A673 (cell line): ENCODE measurements at places on chromosomes 2 and 18. TPM values are rescaled to one million over a fixed set of nuclear protein-coding genes. Genes with fewer than 3 reads are reported as not detected.
A peak's percentile ranks its signal among the peaks of the same experiment; 100 is the strongest.

Gene REG1A
- not detected in 2 replicates for total RNA-seq

Gene BCL11A
- 1.3 and 2.8 TPM in 2 replicates for total RNA-seq

Gene TP53I3
- total RNA-seq = 2.8 and 3.0 TPM in 2 replicates

Gene LYPD6
- 0.54 and 1.8 TPM in 2 replicates for total RNA-seq

Gene SOS1
- total RNA-seq = 37.8 and 42.1 TPM in 2 replicates

Gene DSG3
- total RNA-seq = 0.04 TPM in 1 of 2 replicates, not detected in the other

Gene ABCG5
- total RNA-seq = not detected in 2 replicates

Gene UGT1A5
- total RNA-seq = not detected in 2 replicates

Gene MYOM1
- 0.37 and 0.46 TPM in 2 replicates for total RNA-seq

Gene ALLC
- not detected in 2 replicates for total RNA-seq

Gene REG3G
- not detected in 2 replicates for total RNA-seq

Gene GALNT5
- total RNA-seq = not detected in 2 replicates

Gene CD226
- 0.71 and 1.1 TPM in 2 replicates for total RNA-seq

Gene ASXL3
- 0.11 TPM in 2 replicates for total RNA-seq

GRCh38 chr2:205775097-205775877, 93.0 kb downstream of the NRP2 start:
- DNase-seq = peak; percentile 69

GRCh38 chr2:88896971-88897370, 205.5 kb downstream of the RPIA start:
- DNase-seq = no peak

DNA sequence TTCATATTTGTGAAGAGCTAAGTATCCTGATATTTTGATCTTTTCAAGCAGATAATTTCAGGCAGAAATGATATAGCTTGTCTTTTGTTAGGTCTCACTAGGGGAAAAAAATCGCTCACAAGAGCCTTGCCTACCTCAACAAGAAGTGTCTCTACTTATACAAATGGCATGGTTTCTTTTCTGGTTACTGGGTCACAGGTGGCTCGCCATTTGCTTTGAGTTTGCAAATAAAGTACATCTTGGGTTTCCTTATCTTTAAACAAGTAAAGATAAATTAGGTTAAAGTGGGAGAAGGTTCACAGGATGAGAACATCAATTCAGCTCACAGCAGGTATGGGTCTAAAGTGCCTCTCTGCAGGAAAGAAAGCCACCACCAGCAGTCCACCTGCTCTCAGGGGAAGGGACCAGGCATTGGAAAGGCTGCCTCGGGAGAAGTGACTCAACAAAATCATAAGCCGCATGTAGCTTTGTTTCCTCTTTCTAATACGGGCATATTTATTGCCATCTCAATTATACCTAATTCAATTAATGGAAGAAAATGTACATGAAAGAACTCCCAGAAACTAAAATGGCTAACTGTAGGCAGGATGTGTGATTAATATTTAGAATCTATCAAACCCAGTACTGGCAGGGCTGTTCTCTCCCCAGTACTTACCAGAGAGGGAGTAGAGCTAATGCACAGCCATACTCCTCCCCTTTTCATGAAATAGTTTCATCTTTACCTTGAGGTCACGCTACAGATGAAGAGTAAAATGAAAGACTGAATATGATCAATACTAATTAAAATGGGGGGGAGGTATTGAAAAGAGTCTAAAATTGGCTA, 28.3 kb downstream of the CDC42EP3 start:
- DNase-seq = peak; percentile 50

- DNase-seq = no peak
Measured at GRCh38 chr2:144358979-144359541, 160.9 kb downstream of the ZEB2 start.

GRCh38 chr18:30106356-30106755, 936.2 kb downstream of the DSC3 start:
- DNase-seq = no peak

- no peak for DNase-seq
Measured at GRCh38 chr18:2898186-2898640, 51.4 kb downstream of the EMILIN2 start.

- peak; percentile 79 for DNase-seq
Measured at GRCh38 chr2:74587664-74588277, 33.3 kb downstream of the DOK1 start.

DNA sequence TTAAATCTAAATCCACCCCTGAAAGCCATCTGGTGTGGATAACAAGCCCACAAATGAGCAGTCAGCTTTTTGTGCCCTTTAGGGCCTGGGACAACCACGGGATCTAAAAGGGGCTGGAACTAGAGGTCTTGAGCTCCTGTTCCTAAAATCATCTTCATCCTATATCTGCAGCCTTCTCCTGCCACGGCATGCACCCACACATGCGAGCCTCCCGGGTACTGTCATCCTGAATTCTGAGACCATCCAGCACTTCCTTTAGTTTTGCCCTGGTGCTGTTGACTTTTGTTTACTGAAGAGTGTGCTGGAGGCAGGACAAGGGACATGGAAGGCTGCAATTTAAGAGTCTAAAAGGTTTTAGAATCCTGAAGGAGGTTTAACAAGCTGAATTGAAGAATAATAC, 183.2 kb downstream of the FAM210A start:
- DNase-seq = no peak

DNA sequence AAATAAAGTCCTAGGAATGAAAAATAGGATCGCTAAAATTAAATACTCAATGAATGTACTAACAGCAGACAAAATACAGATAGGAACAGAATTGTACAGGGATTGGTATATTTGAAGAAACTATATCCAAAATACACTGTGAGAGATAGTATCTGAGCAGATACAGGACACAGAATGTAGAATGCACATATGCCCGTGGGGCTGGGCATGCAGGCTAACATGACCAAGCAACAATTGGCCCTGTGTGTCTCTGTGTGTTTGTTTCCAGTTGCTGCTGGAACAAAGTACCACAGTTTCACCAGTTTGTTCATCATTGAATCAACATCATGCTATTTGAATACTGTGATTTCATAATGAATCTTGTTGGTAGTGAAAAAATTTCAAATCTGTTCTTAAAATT, 127.6 kb downstream of the PMAIP1 start:
- no peak for DNase-seq

DNA sequence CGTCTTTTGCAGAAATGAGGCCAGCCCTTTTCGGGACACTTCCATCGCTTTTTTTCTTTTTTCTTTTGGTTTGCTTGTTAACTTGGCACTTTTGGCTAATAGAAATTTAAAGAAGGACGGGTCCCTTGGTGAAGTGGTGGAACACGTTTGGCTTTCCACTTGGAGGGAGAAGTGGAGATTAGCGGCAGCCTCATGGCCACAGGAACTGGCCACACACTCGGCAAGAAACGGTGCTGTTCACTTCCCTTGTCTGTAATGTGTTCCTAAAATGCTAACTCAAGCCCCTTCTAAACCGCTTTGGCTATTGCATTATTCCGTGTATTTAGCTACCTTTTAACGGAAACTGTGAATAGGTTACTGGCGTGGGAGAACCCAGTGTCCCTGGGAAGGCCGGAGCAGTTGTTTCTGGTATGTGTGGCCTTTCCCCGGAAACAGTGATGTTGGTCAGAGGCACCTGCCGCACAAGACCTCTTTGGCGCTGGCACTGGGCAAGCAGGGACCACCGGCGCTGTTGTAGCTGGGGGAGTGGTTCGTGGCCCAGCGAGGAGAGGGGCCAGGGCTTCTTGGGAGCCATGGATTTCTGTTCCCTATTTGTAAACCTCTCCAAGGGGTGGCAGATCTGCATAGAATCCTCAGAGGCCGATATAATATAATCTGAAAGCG, 981 bp downstream of the RAMP1 start:
- DNase-seq = no peak

GRCh38 chr2:3125001-3125760, 252.4 kb downstream of the EIPR1 start:
- no peak for DNase-seq

DNA sequence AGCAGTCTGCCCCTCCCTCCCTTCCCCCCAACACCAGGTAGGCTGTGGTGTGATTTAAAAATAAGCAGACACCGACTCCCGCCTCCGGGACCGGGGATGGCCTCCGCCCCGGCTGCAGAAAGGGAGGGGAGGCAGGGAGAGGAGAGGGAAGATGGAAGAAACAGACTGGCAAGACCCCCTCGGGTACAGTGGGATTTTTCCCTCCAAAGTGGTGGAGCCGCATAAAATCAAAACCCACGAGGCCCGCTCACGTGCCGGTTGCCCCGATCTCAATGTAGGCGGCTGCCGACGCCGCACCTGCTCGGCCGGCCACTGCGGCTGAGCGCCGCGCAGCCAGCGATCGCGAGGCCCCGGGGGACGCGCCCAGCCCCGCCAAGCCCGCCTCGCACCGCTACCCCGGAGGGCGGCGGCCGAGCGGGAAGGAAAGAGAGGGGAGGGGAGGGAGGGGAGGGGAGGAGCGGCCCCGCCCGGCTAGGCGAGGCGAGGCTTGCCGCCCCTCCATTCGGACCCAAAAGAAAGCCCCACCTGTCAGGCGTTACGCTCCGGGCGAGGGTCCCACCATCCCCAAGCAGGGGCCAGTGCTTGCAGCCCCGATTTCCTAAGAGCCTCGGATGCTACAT, 811 bp downstream of the ADD2 start:
- DNase-seq = no peak

- DNase-seq = peak; percentile 23
Measured at GRCh38 chr18:44601447-44601846, 79.2 kb upstream of the SETBP1 start.

DNA sequence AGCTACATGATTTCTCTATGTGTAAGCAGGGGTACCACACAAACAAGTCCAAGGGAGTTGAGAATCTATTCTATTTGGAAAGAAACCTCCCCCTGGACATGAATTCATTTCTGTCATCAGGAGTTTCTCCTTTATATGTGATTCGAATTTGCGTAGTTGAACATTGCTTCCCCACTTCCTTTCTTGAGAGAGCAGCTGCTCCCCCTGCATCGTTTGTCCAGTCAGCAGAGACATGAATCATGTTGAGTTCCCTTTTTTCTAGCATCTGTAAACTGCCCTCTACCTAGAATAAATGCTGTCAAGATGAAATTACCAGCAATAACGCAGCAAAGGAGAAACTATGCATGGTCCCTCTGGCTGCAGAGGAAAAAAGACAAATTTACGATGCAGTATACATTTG, 73.8 kb downstream of the KIF5C start:
- DNase-seq = no peak

DNA sequence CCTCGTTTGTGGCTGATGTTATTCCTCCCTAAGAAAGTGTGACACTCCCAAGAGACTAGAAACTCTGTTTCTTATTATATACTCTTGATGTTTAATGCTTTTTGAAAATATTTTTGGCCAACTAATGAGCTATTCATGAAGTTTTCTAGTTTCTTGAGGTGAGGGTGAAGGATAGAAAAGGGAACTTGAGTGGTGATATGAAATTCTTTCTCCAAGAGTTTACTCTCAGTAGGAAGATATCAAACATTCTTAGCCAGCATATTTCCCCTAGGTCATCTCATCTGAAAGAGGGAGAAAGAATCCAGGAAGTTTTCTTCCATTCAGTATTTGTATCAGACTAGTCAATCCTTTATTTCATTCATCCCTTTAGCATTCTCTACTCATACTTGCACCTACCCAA, 95.7 kb downstream of the MAP3K20 start:
- DNase-seq = no peak

- DNase-seq = no peak
Measured at GRCh38 chr2:43418680-43419079, 177.2 kb downstream of the THADA start.

DNA sequence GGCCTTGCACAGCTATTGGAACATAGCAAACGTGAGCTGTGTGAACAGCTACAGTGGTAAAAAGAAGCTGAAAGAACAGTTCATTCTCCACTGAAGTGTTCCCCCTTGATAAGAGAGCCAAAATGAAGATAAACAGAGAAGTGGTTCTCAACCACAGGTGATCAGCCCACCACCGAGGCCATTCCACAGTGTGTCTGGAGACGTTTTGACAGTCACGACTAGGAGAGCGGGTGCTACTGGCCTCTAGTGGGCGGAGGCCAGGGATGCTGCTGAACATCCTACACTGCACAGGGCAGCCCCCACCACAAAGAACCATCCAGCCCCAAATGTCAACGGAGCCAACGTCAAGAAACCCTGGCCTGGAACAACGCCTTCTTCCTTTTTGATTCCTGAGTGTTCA, 38.4 kb downstream of the ADCY3 start:
- DNase-seq = no peak

- peak; percentile 42 for DNase-seq
Measured at GRCh38 chr2:201781557-201782051, 871 bp upstream of the ALS2 start.

- no peak for DNase-seq
Measured at GRCh38 chr2:3487028-3487425, 32.3 kb downstream of the ADI1 start.

DNA sequence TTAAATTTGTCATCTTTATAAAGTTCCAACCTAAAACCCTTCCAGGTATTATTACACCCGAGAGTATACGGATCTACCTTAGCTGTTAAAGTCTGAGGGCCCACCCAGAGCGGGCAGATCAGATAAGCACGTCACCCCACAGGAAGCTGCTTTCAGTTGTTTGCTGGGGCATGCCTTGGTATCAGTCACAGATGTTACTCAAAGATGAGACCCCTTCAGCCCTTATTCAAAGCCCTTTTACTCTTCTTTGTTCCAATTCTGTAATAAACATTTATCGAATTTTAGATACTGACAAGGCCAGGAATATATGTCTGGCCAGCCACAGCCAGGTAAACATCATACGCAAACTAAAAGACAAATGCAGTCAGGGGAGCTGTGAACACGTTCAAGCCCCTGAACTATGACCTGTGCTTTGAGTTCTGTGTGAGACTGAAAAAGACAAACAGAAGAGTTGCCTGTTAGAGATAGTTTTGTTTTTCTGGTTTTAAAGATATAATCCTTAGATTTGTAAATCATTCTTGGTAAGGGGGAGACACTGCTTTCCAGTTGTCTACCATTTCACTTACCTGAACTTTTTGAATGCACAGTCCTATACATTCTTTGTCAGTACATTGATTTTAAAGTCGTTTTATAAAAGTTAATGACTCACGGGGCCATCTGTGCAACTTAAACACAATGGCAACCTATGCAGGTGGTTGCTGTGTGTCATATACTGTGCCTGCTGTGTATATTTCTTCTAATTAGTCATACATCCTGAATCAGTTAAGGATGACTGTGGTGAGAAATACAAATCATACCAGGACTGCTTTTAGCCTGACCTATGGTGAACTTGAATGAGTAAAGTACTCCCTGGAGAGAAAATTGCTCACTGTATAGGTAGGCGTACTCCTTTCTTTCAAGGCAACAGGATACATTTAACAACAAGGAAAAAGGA, 100.5 kb upstream of the ITPRID2 start:
- DNase-seq = peak; percentile 74

DNA sequence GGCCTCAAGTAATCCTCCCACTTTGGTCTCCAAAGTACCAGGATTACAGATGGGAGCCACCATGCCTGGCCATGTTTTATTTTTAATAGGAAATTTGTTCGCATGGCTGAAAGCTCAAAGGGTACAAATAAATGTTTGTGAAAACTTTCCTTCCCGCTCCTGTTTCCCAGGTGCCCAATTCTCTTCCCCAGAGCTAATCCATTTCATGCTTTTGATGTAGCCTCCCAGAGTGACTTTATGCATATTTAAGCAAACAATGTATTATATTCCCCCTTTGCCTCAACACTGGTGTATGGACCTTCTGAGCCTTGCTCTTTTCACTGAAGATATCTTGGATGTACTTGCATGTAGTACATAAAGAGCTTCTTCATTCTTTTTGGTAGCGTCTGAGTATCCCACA, 52.5 kb upstream of the ITSN2 start:
- no peak for DNase-seq

- DNase-seq = no peak
Measured at GRCh38 chr2:96403481-96403880, 67.9 kb downstream of the NCAPH start.

- DNase-seq = no peak
Measured at GRCh38 chr18:13577091-13577697, 149.2 kb downstream of the FAM210A start.
